ENCODE measurements at places on chromosomes 3 and 15.

GRCh38 chr15:75023181-75023871 is at the start of gene PPCDC:
TSS of gene PPCDC (plus strand) at chr15:75023590. CDS start at chr15:75028319, 4,729 bp downstream.
- peak; percentile 93 for DNase-seq

GRCh38 chr3:108548304-108548703 is 37.9 kb upstream of the MYH15 start:
- no peak for DNase-seq

DNA sequence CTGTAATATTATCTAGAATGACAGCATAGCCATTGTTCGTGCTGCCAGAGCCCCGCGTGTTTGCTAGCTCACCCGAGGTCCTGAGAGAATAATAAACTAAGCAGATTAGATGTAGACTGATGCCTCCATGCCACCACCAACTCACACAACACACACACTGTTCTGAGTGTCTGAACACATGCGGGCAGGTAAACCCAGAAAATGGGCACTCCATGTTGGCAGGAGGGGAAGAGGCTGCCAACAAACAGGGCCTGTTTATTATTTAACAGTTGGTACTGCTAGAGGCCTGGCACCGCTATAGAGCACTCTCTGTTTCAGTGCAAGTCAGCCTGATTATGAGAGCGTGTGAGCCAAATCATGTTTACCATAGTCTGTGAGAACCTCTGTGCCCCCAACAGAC is 299.0 kb downstream of the ZBTB20 start:
- peak; percentile 45 for DNase-seq

DNA sequence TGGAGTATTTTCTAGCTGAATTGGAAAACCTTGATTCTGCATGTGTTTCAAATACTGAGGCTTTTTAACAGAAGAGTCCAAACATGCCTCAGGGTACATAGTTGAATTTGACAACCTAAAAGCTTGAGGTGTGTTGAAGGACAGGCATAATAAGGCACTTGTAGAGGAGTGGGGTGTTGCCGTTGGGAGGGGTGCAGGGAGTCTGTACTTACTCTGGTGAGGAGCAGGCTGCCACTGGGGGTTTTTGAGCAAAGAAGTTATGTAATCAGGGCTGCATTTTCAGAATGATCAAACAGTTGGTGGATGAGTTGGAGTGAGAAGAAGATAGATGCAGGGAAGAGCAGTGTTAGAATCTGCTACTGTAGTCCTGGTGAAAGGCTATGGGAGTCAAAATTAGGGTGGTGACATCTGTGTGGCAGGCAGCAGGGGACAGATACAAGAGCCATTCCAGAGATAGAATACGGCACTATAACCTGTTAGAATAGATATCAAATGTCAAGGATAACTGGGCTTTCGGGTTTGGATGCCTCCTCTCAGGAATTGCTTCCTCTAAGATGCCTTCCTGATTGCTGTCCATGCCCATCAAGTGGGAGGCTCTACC is 161.6 kb downstream of the GHSR start:
- DNase-seq = no peak

DNA sequence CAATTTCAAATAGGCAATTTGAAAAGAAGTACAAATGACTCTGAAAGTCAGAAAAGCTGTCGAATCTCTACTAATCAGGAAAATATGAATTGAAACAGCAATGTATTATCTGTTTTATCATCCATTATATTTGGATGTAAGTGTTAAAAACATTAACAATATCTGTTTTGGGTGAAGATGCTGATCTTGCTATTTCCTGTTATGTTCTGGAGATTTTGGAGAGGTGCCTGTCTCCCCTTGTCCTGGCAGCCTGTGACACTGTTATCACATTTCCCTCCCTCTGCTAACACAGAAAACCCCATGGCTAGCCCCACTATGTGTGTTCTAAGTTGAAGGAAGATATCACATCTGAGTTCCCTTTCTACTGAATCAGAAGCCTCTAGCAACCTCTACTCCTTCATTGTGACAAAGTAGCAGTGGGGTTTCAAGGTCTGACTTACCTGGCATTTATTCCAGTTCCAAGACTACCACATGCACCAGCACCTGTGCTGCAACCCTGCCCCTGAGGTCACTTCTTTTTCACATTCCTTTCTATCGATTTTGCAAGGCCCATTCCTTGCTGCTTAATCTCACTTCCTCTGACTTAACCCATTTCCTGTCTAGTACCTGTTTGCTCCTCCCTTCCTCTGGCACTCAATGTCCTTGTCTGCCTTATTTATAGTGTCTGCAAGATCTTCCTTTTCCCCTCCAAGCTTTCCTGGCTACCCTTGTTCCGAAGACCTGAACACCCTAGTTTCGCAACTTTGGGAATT is 95.5 kb upstream of the COL8A1 start:
- no peak for DNase-seq

DNA sequence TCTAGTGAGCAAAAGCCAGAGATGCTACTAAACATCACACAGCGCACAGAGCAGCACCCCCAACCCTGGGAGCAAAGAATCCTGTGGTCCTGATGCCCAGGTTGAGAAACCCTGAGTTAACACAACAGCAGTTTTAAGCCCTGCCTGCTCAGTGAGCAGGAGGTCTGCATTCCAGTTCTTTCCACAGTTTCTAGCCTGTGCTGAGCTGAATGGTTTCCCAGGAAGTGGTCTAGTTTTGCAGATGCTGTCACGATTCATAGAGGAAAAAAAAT is 171.1 kb upstream of the PROK2 start:
- no peak for DNase-seq

GRCh38 chr15:28015855-28016254 is 83.3 kb downstream of the OCA2 start:
- DNase-seq = no peak

DNA sequence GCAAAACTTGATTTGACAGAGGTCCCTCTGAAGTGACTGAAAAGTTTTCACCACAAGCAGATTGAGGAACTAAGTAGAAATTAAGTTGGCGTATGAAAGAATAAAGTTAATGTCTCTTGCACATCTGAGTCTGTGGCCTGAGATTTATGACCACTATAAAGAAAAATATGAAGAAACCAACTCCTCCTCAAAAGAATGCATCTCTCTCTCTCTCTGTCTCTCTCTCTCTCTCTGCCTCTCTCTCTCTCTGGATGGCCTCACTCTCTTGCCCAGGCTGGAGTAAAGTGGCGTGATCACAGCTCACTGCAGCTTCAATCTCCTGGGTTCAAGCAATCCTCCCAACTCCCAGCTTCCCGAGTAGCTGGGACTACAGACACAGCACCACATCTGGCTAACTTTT is 55.2 kb downstream of the RPL22L1 start:
- no peak for DNase-seq

DNA sequence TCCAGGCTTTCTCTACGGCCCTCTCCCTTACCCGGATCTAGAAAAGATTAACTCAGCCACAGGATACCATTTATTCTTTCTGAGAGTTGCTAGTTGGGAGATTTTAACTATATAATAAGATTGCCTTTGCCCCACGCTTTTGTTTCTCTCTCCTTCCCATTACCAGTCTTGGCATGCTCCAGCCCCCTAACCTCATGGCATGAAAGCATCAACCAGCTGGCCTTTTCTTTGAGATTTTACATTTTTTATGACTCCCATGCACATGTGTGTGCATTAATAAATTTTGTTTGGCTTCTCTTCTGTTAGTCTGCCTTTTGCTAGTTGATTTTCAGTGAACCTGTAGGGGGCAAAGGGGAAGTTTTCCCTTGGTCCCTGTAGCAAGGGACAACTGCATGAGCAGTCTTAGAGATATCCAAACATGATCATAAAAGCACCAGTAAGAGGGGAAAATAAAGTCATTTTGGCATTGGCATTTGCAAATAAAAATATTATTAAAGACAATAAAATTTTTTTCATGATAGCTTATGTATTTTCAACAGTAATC is 73.6 kb downstream of the OXSM start:
- DNase-seq = no peak

DNA sequence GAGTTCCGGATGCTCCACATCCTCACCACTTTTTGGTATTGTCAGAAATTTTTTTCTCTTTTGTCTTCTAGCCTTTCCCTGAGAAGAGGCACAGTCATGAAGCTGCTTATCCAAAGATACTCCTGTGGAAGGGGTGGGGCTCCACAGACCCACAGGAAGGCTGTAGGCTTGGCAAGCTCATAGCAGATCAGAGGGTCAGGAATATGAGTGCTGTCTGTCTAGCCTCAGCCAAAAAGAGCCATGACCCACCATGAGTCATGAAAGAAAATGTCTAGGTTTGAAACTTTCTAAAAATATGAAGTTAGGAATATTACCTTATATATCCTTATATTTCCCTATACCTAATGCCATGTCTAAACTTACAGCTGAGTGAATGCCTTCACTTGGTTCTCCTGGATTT is 118.2 kb upstream of the THBS1 start:
- no peak for DNase-seq

GRCh38 chr15:29021857-29022256 is 136.1 kb downstream of the APBA2 start:
- no peak for DNase-seq

DNA sequence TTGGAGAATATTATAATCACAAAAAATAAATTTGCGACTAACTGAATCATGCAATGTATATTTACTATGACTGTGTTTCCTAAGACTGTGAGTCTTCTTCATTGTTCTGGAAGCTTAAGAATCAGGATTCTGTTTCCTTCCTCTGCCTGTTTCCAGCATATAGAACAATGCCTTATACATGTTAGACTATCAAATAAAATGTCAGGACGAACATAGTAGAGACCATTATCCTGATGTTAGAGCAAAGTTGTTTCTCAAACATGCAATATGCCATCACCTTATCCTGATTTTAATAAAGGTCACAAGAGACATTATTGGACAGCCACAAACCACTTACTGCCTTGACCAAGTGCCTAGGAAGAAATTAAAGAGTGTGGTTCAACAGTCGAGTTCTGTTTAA is 457.4 kb upstream of the AGTR1 start:
- no peak for DNase-seq

DNA sequence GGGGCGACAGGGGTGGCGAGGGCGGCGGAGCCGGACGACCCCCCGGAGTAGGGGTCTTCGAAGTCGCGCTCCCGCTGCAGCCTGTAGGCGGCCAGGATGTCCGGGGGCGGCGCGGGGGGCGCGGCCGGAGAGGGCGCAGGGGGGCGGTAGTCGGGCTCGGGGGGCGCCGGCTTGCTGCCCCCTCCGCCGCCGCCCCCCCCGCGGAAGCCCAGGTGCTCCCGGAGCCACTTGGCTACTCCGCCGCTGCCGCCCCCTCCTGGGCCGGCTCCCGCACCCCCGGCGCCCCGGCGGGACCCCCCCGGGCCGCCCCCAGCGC is 230 bp downstream of the SHF start:
- DNase-seq = no peak

GRCh38 chr15:43125100-43125661 is 8.2 kb upstream of the TMEM62 start:
- DNase-seq = no peak

- DNase-seq = no peak
Measured at GRCh38 chr15:24919446-24919845, 35.3 kb upstream of the SNRPN start.

GRCh38 chr15:69134791-69135190 is 25.6 kb upstream of the GLCE start:
- no peak for DNase-seq

DNA sequence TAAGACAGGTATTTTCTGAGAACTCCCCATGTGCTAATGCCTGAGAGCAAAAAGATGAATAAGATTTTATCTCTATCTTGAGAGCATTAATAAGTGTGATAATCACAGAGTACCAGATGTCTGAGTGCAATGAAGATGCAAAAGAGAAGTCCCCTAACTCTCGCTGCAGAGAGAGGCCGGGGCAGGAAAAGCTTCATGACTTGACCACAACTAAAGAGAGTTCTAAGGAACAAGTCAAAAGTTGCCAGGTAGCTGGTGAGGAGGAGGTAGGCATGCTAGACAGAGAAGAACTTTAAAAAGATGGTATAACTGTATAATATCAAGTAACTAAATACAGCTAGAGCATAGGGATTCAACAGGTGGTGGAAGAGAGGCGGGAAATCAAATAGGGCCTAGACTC is 28.8 kb downstream of the MTMR10 start:
- DNase-seq = no peak

- no peak for DNase-seq
Measured at GRCh38 chr3:159273608-159274007, 471.8 kb downstream of the MFSD1 start.

GRCh38 chr3:175105066-175105465 is 245.9 kb downstream of the NAALADL2 start:
- no peak for DNase-seq

- no peak for DNase-seq
Measured at GRCh38 chr15:25088261-25088790, 133.5 kb downstream of the SNRPN start.
